Activated CD4-positive, alpha-beta T cell treated with anti-CD3 and anti-CD28 coated beads for 36 hours (primary cell): ENCODE measurements at places on chromosomes 2 and 18. TPM values are rescaled to one million over a fixed set of nuclear protein-coding genes. Genes with fewer than 3 reads are reported as not detected.
A peak's percentile ranks its signal among the peaks of the same experiment; 100 is the strongest.

- H3K27me3 ChIP-seq, result no peaks in the 10 kb centered on the region
- no peak overlapping the region for H3K27ac ChIP-seq
- no peak overlapping the region for H3K4me3 ChIP-seq
- H3K4me1 ChIP-seq, result peaks cover 12% of the 10 kb centered on the region
- no peak for DNase-seq
- no peaks in the 10 kb centered on the region for H3K36me3 ChIP-seq
Measured at GRCh38 chr2:189350540-189351209, 90.6 kb upstream of the WDR75 start.

ERBB4 gene
- not detected for total RNA-seq

GRCh38 chr2:160125828-160126227, 63.4 kb upstream of the PLA2R1 start:
- no peak overlapping the region for H3K27ac ChIP-seq
- H3K4me1 ChIP-seq, result no peaks in the 10 kb centered on the region
- no peak overlapping the region for H3K4me3 ChIP-seq
- no peak for DNase-seq

- peaks cover 29% of the 10 kb centered on the region for H3K36me3 ChIP-seq
- no peaks in the 10 kb centered on the region for H3K4me1 ChIP-seq
- H3K27ac ChIP-seq, result no peak overlapping the region
Measured at GRCh38 chr2:215360596-215360995, 48.7 kb downstream of the ATIC start.

DNA sequence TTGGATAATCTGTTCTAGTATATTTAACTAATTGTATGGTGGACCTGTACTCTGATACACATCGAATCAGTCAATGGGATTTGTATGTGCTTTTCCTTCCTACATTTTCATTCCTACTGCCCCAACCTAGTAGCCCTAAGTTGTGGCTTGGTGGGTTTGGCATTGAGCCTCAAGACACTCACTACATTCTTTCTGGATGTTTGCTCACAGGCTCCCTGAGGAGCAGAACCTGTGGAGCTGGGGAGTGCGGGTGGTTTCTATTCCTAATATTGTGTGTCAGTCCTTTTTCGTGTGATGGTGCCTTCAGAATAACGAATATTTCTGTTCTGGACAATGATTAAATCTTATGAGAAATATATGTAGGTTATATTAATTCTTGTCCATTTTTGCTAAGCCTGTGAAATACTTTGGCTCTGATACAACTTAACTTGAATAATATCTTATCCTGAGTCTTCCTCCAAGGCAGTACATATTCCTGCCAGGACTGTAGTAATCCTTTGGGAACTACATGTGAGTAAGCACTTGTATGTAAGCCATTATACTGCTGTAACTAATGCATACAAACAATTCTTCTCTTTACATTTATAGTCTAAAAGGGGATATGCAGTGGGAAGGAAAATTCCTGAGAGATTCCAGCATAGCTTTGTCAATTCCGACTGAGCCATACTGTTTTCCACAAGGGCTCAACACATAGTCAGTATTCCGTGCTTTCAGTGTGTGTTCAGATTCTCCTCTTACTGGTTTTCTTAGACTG, 150.6 kb downstream of the AGPS start:
- H3K4me3 ChIP-seq, result no peak overlapping the region
- H3K4me1 ChIP-seq, result peaks cover 10% of the 10 kb centered on the region
- H3K27ac ChIP-seq, result no peak overlapping the region
- peaks cover 10% of the 10 kb centered on the region for H3K36me3 ChIP-seq
- H3K27me3 ChIP-seq, result no peaks in the 10 kb centered on the region

GRCh38 chr2:189673661-189674373, 653 bp upstream of the ANKAR start:
- peak overlapping the region; percentile 62 for H3K27ac ChIP-seq
- peak overlapping the region; percentile 52 for H3K4me3 ChIP-seq
- H3K36me3 ChIP-seq, result peaks cover 51% of the 10 kb centered on the region

SNRPD1 gene
- total RNA-seq, result 163 TPM

DNA sequence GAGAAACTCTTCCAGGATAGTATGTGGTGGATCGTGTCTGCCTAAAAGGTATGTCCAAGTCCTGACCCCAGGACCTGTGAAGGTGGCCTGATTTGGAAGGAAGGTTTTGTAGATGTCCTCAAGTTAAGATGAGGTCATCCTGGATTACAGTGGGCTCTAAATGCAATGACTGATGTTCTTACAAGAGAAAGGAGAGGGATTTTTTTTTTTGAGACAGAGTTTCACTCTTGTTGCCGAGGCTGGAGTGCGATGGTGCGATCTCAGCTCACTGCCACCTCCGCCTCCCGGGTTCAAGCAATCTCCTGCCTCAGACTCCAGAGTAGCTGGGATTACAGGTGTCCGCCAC, 19.9 kb downstream of the MBP start:
- peaks cover 88% of the 10 kb centered on the region for H3K4me1 ChIP-seq
- no peak overlapping the region for H3K4me3 ChIP-seq
- DNase-seq, result no peak
- H3K27ac ChIP-seq, result peak overlapping the region; percentile 49
- peaks cover 53% of the 10 kb centered on the region for H3K36me3 ChIP-seq
- H3K27me3 ChIP-seq, result no peaks in the 10 kb centered on the region

DNA sequence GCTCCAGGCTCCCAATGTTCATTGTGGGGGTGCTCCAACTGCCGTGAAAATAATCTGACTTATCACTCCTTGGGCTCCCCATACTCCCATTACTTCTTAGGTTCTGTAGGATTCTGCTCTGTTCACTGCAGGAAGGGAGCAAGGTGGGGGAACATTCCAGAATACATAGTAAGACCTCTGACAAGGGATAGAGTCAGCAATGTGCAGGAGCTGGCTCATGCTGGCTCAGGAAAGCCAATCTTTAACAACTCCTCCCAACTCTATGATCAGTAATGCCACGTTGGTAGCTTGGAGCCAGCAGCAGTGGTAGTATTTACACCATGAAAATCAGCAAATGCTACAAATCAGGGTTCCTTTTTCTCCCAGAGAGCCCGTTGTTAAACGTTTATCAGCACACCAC, 44.4 kb downstream of the FECH start:
- no peak overlapping the region for H3K27ac ChIP-seq
- H3K4me3 ChIP-seq, result no peak overlapping the region
- no peak for DNase-seq
- H3K36me3 ChIP-seq, result no peaks in the 10 kb centered on the region
